ENCODE measurements at places on chromosomes 6 and 20.

GRCh38 chr6:84758486-84758885 lies 5.9 kb downstream of the TBX18 start:
- DNase-seq, result no peak

DNA sequence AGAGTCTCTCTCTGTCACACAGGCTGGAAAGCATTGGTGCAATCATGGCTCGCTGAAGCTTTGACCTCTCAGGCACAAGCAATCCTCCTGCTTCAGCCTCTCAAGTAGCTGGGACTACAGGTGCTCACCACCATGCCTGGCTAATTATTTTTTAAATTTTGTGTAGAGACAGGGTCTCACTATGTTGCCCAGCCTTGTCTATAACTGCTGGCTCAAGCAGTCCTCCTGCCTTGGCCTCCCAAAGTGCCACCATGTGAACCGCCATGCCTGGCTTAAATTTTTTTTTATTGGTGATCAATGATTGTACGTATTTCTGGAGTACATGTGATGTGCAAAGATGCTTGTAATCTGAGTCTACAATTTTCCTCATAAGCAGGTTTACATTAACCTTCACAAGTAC lies 54.8 kb downstream of the THBS2 start:
- DNase-seq, result no peak

- peak; percentile 73 for DNase-seq
Observed at GRCh38 chr6:159969921-159970320, 1.0 kb downstream of the IGF2R start.

GRCh38 chr20:37823296-37823980 lies 79.5 kb upstream of the VSTM2L start:
- peak; percentile 40 for DNase-seq

- no peak for DNase-seq
Observed at GRCh38 chr6:27267857-27268434, 20.4 kb downstream of the PRSS16 start.

DNA sequence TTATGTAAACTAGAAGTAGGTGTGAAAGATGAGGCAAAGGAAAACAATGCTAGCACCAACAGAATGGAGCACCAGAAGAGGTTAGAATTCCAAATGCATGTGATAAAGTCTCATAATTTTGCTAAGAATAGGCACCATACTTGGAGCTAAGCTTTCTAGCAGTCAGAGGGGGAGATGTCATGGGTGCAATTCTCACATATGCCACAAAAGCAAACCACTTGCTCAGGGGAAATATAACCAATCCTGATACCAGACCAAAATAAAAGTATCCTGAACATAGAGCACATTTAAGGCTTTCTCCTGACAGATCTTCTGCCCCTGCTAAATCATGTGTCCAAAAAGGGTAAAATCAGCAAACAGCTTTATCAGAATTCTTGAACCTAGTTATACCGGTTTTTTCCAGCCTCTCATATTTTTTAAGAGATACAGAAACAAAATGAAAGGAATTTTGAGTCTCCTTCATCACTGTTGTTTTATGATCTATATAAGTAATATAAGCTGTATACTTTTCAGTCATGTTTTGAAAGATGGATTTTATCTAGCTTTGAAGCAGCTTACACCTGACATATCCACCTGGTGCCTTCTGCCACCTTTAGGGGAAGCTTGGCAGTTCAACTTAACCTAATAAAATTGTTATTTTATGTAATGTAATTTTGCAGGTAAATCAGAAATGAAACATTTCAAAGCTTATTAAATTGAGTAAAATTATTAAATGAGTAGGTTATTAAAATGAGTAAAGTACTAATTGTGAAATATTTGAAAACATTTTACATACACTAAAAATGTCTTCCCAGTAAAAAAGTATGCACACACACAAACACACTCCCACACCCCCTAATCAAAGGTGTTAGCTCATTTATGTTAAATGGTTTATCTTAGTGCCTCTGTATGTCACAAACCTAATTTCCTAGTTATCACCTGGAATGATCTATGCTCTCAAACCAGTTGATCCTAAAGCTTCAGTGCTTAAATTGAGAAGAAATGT lies 2.8 kb downstream of the SPO11 start:
- DNase-seq, result no peak

- DNase-seq, result no peak
Observed at GRCh38 chr6:66825539-66825938, 1118.5 kb upstream of the EYS start.

DNA sequence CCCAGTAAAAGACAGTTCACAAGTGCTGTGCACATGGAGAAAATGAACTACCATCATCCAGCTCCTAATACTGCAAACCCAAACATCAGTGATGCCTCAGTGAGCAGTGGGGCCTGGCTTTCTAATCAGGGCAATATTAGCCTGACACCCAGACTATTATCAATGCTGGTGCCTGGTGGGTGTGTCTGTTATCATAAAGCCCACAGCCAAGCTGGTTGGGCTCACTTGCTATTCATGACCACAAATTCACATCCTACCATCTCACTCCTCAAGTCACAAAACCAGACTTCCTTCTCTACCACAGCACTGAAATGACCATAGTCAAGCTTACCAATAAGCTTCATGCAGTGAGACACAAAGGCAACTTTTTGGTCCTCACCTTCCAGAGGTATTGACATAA lies 180.8 kb upstream of the PLN start:
- no peak for DNase-seq

GRCh38 chr6:139027620-139028182 lies 844 bp upstream of the ABRACL start:
- peak; percentile 25 for DNase-seq

DNA sequence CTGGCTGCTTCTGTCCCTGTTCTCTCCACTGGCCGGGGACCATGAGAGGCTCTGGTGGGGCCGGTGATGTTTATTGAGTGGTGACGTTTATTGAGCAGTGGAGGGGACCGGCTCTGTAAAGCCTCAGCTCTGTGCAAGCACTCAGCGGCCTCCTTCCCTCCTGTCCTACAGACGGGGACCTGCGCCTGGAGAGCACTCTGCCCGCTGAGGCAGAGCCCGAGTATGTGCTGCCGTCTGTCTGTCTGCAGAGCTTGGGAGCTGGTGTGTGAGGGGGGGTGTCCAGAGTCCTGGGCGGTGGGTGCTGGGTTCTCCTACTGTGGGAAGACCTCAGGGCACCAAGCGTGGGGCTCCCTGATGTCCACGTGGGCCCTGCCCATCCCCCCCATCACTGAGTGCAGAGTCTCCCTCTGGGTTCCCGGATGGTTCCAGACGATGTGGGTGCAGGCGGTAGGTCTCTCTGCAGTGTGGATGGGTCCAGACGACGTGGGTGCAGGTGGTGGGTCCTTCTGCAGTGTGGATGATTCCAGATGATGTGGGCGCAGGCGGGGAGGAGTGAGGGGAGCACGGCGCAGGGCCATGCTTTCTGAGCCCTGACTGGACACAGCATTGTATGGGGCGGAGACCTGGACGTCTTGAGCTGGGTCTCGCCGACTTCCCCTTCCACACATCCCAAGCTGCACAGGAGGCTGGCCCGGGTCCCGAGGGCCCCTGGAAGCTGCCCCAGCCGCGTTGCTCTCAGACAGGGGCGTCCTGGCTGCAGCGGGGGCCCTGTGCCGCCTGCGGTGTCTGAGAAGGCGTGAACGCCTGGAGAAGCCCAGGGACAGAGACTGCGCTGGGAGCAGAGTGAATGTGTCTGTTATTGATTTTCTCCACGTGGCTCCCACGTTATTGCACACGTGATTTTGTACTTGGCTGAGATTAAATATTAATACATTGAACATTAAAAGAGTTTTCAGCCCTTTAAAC lies 14.9 kb upstream of the BHLHE23 start:
- DNase-seq, result no peak
